NCI-H187 treated with DMSO at 0.1 percent for 48 hours (cell line): ENCODE measurements at places on chromosomes 6 and 20.

GRCh38 chr6:110158479-110158878 lies 21.0 kb downstream of the WASF1 start:
- DNase-seq = no peak

GRCh38 chr6:40611912-40612311 lies 24.7 kb upstream of the LRFN2 start:
- DNase-seq = no peak

DNA sequence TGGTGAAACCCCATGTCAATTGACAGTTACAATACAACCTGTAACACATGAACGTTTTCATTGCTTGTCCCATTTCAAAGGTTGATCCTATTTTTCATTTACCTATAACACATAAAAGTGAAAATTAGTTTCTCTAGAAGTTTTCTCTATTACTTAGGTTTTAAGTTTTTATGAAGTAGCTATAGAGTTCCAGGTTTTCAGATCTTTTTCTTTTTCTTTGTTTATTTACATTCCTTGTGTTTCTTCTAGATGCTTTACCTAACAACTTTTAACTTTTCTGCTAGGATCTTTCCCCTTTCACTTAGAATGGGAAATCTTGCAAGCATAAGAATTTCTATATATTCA lies 232.6 kb downstream of the PLCB1 start:
- no peak for DNase-seq

- no peak for DNase-seq
Observed at GRCh38 chr6:84227044-84227433, 404 bp downstream of the CEP162 start.

GRCh38 chr20:8912096-8912495 lies 156.8 kb upstream of the PLCB4 start:
- no peak for DNase-seq
